Astrocyte (in vitro differentiated cells and primary cell): ENCODE measurements at places on chromosomes 7 and 10. TPM values are rescaled to one million over a fixed set of nuclear protein-coding genes. Genes with fewer than 3 reads are reported as not detected.

Gene FANK1
- total RNA-seq: 9.7 and 12.1 TPM in 2 replicates

Gene AVPI1
- 5.0 and 5.6 TPM in 2 replicates for total RNA-seq

Gene ANKRD30A
- not detected in 2 replicates for total RNA-seq

Gene C10orf95
- 0.19 and 0.20 TPM in 2 replicates for total RNA-seq
